ENCODE measurements at places on chromosomes 4 and X. TPM values are rescaled to one million over a fixed set of nuclear protein-coding genes. Genes with fewer than 3 reads are reported as not detected.

- no peak for DNase-seq
These were observed 21.0 kb downstream of the PLS3 start for GRCh38 chrX:115581759-115582615.

GRCh38 chr4:95556207-95556859, 7.6 kb upstream of the UNC5C start:
- no peak for DNase-seq

GRCh38 chr4:6468376-6468775, 4.0 kb downstream of the PPP2R2C start:
- no peak for DNase-seq

DNA sequence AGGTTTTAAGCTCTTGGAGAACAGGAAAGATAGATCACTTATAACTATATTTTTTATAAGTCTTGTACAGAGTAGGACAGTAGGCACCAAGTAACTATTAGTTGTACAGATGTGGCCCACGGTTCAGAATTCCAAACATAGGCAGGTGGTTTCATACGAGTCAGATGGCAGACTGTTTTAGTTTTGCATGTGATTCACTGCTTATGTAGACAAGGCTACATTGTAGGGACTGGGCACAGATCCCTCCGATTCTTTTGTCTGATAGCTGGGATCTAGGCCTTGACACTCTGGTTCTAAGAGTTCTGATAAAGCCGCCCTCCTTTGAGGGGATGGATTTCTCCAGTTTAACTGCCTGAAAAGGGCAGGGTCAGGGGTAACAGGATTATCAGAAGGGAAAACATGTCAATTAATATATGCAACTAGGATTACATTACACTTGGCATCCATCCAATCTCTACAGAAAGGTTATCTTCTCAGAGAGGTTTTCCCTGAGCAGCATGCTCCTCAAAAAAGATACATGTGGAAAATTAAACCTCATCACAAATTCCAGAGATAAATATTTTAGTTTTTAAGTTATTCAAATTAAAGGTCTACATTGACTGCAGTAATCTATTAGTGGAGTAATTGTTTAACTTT, 87.8 kb downstream of the SPRY1 start:
- no peak for DNase-seq

DNA sequence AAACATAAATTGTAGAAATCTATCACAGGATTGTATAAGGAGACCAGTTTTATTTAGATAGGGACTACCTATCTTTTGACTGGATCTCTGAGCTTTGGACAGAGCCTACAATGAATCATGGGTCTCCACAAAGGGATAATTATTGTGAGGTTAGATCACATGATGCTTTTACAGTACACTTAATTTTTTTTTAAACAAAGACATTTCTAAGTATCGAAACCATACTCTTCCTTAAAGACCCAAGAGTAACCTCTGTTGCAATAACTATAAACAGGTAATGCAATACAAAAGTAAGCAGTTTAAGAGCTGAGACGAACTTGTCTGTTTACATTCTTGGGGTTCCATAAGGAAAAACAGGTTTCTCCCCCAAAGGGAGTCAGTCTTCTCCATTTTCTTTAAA, 64.3 kb upstream of the GABRE start:
- no peak for DNase-seq

GRCh38 chrX:71664889-71665491, 2.4 kb upstream of the LOC101059915 start:
- no peak for DNase-seq

DNA sequence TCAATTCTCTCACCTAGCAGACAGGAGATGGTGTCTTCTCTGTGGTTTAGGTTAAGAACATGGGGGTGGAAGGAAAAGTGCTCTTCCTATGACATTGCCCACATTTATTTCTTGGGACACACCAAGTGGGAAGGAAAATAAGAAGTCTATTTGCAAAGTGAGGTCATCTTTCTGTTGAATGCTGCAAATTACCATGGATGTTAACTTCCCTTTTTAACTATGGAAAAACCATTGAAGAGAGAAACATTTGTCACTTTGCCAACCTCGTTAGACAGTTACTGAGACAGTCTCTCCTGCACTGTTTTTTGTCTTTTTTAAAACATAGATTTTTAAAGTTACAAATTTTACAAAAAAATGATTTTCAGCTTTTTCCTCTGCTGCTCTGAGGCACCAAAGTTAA, 72.8 kb upstream of the BEND4 start:
- no peak for DNase-seq

GRCh38 chrX:9622128-9622527, 143.5 kb downstream of the GPR143 start:
- no peak for DNase-seq

- DNase-seq = no peak
These were observed 194.6 kb downstream of the FRMPD4 start for GRCh38 chrX:12332786-12333347.

GRCh38 chrX:136880003-136880451, 498 bp downstream of the RBMX start:
- DNase-seq = no peak

The STARD8 gene
- total RNA-seq = 10.3 TPM

The CHIC1 gene
- total RNA-seq = 7.6 TPM

The TMEM154 gene
- 9.1 TPM for total RNA-seq

Measured in pulmonary artery endothelial cell (primary cell).